Endothelial cell (in vitro differentiated cells): ENCODE measurements at places on chromosomes 2 and 18. TPM values are rescaled to one million over a fixed set of nuclear protein-coding genes. Genes with fewer than 3 reads are reported as not detected.
A peak's percentile ranks its signal among the peaks of the same experiment; 100 is the strongest.

The RPL31 gene
- total RNA-seq: 1,589 TPM

The ADAM23 gene
- total RNA-seq: 12.0 TPM

DNA sequence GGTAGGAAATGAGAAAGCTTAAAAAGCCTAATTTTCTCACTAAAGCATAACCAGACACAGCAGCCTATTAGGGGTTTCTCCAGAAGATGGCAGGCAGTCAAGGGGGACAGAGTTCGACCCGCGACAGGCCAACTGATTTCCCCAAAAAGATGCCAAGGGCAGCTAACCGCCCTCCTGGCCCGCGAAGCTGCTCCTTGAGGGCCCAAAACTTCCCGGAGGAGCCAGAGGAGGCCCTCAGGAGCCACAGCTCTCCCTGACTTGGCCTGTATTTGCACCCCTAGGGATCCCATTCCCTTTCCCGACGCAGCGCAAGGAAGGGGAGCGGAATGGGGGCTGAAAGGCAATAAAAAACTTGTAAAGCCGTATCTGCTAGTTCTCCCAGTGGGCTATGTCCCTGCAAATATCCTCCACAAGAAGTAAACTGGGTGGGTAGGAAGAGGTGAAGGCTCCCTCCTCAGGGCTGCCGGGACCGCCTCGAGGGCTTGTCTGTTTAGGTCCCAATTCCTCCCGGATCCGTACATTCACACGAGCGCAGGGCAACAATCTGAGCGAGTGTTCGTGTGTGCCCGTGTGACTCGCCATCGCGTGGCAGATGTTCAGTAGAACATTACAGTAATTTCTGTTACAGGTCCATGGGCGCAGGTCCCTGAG is 756 bp upstream of the NAGK start:
- peaks cover 13% of the 10 kb centered on the region for H3K27me3 ChIP-seq
- H3K36me3 ChIP-seq: peaks cover 28% of the 10 kb centered on the region
- peak overlapping the region; percentile 98 for H3K4me3 ChIP-seq
- peak overlapping the region; percentile 94 for H3K27ac ChIP-seq
- peaks cover 30% of the 10 kb centered on the region for H3K4me1 ChIP-seq

The XDH gene
- total RNA-seq: 1.0 TPM

The GPR17 gene
- 0.15 TPM for total RNA-seq

DNA sequence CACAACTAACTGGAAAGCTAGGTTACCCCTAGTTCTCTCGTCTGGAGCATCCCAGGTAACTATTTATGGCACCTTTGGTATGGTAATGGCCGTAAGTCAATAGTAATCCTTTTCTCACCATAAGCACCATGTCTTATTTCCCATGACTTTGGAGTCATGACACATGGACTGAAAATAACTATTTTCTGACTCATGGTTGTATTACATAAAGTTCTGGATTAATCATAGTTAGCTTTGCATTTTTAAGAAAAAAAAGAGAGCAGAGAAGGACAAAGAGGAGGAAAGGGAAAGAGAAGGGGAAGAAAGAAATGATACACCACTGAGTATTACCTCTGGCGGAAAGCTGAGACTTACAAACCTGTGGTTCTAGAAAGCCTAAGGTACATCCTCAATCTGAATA is 99.3 kb downstream of the BIN1 start:
- H3K4me3 ChIP-seq: no peak overlapping the region
- peaks cover 4% of the 10 kb centered on the region for H3K36me3 ChIP-seq
- peaks cover 47% of the 10 kb centered on the region for H3K4me1 ChIP-seq
- no peak overlapping the region for H3K27ac ChIP-seq
- peaks cover 11% of the 10 kb centered on the region for H3K27me3 ChIP-seq

- no peak overlapping the region for H3K27ac ChIP-seq
- H3K27me3 ChIP-seq: peaks cover 3% of the 10 kb centered on the region
- peaks cover 10% of the 10 kb centered on the region for H3K36me3 ChIP-seq
- H3K4me3 ChIP-seq: no peak overlapping the region
- H3K4me1 ChIP-seq: no peaks in the 10 kb centered on the region
Measured at GRCh38 chr2:130949954-130950353, 113.2 kb downstream of the ARHGEF4 start.

- H3K4me1 ChIP-seq: peaks cover 18% of the 10 kb centered on the region
- H3K27ac ChIP-seq: no peak overlapping the region
- no peak for DNase-seq
- peaks cover 6% of the 10 kb centered on the region for H3K27me3 ChIP-seq
- H3K4me3 ChIP-seq: no peak overlapping the region
Measured at GRCh38 chr18:13288509-13289133, 70.1 kb downstream of the LDLRAD4 start.

The KLHL30 gene
- total RNA-seq: not detected

GRCh38 chr2:13414897-13415296 is 698.2 kb downstream of the TRIB2 start:
- no peaks in the 10 kb centered on the region for H3K36me3 ChIP-seq
- no peak for DNase-seq
- no peaks in the 10 kb centered on the region for H3K4me1 ChIP-seq

GRCh38 chr2:171391532-171391931 is 42.3 kb downstream of the METTL8 start:
- no peak overlapping the region for H3K27ac ChIP-seq
- H3K27me3 ChIP-seq: no peaks in the 10 kb centered on the region
- H3K4me3 ChIP-seq: no peak overlapping the region
- DNase-seq: no peak

The RFX8 gene
- total RNA-seq: 5.0 TPM

The IL1RL2 gene
- total RNA-seq: not detected

DNA sequence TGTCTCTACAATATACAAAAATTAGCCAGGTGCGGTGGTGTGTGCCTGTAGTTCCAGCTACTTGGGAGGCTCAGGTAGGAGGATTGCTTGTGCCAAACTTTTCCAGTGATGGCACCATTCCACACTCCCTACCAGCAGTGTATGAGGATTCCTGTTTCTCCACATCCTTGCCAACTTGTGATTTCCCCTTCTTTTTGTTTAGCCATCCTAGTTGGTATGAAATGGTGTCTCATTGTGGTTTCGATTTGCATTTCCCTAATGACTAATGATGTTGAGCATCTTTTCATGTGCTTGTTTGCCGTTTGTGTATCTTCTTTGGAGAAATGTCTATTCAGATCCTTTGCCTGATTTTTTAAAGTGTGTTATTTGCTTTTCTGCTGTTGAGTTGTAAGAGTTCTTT is 41.0 kb downstream of the EPB41L5 start:
- DNase-seq: no peak
- no peaks in the 10 kb centered on the region for H3K4me1 ChIP-seq
- H3K27ac ChIP-seq: no peak overlapping the region
- no peak overlapping the region for H3K4me3 ChIP-seq
- peaks cover 46% of the 10 kb centered on the region for H3K36me3 ChIP-seq

DNA sequence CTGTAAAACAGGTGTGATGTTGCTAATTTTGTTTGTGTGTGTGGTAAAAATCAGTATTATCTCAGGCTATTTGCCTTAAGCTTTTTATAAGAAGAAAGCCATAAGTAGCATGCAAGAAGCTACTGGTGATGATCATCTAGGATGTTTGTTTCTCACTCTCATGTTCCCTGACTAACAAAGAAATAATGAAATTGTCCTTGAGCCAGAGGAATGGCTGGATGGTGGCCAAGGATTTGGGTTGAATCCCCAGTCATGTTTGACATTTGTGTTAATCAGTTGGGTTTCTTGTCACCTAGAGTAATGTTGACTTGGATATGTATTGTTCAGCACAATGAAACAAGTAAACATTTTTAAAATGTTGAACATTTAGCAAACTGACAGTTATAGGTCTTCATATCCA is 496.8 kb upstream of the ZEB2 start:
- no peaks in the 10 kb centered on the region for H3K36me3 ChIP-seq
- no peak for DNase-seq
- peaks cover 1% of the 10 kb centered on the region for H3K27me3 ChIP-seq
- H3K4me1 ChIP-seq: no peaks in the 10 kb centered on the region
- H3K4me3 ChIP-seq: no peak overlapping the region

DNA sequence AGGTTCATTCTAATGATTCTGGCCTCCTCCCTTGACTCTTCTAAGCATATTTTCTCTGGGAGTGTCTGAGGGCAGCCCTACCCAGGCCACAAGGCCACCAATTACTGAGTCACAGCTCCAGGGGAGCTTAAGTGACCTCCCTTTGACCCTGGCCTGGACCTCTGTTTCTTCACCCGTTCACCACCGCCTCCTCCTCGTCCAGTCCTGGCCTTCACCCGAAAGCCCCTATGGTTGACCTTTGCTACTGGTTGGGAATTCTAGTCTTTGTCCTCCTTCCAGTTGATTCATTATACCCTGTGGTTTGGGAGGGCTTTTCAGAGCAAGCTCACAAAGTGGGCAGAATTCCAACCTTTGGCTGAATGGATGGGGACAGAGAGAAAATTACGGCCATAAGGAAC is 72.6 kb downstream of the NRP2 start:
- DNase-seq: no peak
- peak overlapping the region; percentile 59 for H3K27ac ChIP-seq

- H3K36me3 ChIP-seq: no peaks in the 10 kb centered on the region
- no peaks in the 10 kb centered on the region for H3K4me1 ChIP-seq
- H3K27ac ChIP-seq: no peak overlapping the region
- no peak overlapping the region for H3K4me3 ChIP-seq
- no peak for DNase-seq
- no peaks in the 10 kb centered on the region for H3K27me3 ChIP-seq
Measured at GRCh38 chr18:38475686-38476085, 910.1 kb upstream of the CELF4 start.

- no peak for DNase-seq
- H3K27ac ChIP-seq: no peak overlapping the region
- H3K4me3 ChIP-seq: no peak overlapping the region
- peaks cover 8% of the 10 kb centered on the region for H3K27me3 ChIP-seq
- H3K36me3 ChIP-seq: no peaks in the 10 kb centered on the region
- H3K4me1 ChIP-seq: peaks cover 7% of the 10 kb centered on the region
Measured at GRCh38 chr18:10370716-10371115, 83.7 kb upstream of the APCDD1 start.

The CAMKMT gene
- 8.4 TPM for total RNA-seq

The EN1 gene
- 0.87 TPM for total RNA-seq

- no peaks in the 10 kb centered on the region for H3K4me1 ChIP-seq
- peaks cover 6% of the 10 kb centered on the region for H3K27me3 ChIP-seq
- no peak for DNase-seq
- H3K36me3 ChIP-seq: no peaks in the 10 kb centered on the region
Measured at GRCh38 chr2:1088192-1088860, 137.7 kb downstream of the SNTG2 start.

The CAPN13 gene
- 0.44 TPM for total RNA-seq

- no peak overlapping the region for H3K4me3 ChIP-seq
- H3K27me3 ChIP-seq: no peaks in the 10 kb centered on the region
- H3K36me3 ChIP-seq: peaks cover 8% of the 10 kb centered on the region
- DNase-seq: no peak
- H3K27ac ChIP-seq: no peak overlapping the region
Measured at GRCh38 chr2:149566652-149567051, 20.9 kb downstream of the MMADHC start.

DNA sequence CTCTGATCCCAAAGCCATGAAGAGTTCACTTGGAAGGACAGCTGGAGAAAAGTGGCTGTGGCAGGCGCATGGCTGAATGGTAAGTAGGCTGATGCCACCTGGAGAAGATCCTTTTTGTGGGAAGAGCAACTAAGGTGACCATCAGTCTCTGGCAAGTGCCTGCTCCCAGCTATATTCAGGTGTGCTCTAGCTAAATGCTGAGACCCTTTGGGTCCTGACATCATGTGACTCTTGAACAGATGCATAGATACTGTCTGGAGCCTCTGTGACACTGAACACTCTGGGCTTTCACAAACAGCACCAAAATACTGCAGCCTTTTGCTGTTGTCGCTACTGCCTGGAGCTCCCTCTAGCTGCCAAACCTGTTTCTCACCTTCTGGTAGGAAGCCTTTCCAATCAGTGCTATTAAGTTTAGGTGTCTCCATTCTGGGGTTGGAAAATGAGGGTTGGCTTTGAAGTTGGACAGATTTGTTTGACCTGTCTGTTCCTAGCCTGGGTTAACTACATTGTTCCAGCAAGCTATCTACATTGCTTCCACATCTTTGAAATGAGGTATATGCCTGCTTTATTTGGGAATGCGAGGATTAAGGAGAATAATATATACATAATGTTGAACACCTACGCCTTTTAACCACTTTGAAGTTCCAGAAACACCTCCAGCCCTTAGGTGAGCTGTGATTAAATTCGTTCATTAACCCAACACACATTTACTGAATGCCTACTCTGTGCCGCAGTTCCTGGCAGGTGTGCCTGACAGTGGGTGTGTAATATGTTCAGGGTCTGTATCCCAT is 3.1 kb downstream of the EGR4 start:
- peak; percentile 59 for DNase-seq
- H3K4me3 ChIP-seq: peak overlapping the region; percentile 71
- peaks cover 22% of the 10 kb centered on the region for H3K27me3 ChIP-seq
- H3K27ac ChIP-seq: peak overlapping the region; percentile 18

GRCh38 chr2:218245214-218245613 is 15.6 kb upstream of the GPBAR1 start:
- H3K27me3 ChIP-seq: peaks cover 3% of the 10 kb centered on the region
- H3K4me1 ChIP-seq: no peaks in the 10 kb centered on the region

DNA sequence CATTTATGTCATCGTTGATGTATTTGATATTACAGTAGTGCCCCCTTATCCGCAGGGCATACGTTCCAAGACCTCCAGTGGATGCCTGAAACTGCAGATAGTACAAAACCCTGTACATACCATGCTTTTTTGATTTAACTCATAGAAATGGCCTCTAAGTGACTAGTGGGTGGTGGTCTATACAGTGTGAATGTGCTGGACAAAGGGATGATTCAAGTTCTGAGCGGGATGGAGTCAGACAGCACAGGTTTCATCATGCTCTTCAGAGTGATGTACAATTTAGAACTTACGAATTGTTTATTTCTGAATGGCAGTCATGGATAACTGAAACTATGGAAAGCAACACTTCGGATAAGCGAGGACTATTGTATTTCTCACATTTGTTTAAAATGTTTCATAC is 473.1 kb upstream of the FANCL start:
- H3K4me3 ChIP-seq: no peak overlapping the region
- peaks cover 4% of the 10 kb centered on the region for H3K4me1 ChIP-seq
- DNase-seq: no peak
- no peaks in the 10 kb centered on the region for H3K27me3 ChIP-seq
- H3K36me3 ChIP-seq: no peaks in the 10 kb centered on the region

DNA sequence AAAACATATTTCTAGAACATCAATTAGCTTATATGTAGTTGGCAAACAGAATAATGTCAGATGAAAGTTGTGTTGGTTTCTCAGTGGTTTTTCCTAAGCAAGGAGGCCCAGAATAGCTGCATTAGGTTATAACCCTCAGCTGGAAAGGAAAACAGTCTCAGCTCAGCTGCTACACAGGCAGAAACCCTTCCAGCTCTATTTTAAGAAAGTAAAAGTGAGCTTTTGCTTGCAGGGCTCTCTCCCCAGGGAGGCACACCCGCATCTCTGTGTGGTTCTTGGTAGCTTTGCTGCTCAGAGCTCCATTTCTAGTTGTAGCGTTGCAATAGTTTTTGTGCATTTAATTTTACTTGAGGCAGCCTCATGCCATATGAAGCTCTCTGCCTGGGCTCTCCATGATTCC is 54.6 kb downstream of the PIKFYVE start:
- no peak overlapping the region for H3K4me3 ChIP-seq
- peaks cover 39% of the 10 kb centered on the region for H3K36me3 ChIP-seq
- H3K27me3 ChIP-seq: peaks cover 3% of the 10 kb centered on the region
- no peak overlapping the region for H3K27ac ChIP-seq
- DNase-seq: no peak

DNA sequence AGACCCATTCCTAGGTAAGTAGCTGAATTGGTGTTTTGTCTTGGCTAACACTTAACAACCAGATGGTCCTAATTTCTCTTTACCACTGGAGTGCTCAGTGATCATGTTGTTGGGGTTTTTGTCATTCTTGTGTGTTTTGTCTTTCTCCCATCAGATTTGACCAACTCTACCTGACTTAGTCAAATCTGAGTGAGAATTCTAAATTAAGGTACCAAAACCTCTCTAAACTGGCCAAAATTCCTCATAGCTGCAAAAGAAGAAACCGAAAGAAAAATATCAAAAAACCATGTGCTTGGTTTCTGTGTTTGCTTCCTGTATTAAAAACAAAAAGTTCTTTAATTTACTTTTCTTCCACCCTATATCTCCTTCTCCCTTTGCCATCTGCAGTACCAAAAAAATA is 350.7 kb upstream of the SPHKAP start:
- no peaks in the 10 kb centered on the region for H3K27me3 ChIP-seq
- no peak overlapping the region for H3K27ac ChIP-seq

The CHRNG gene
- total RNA-seq: not detected
